ENCODE measurements at places on chromosomes 5 and 9.

DNA sequence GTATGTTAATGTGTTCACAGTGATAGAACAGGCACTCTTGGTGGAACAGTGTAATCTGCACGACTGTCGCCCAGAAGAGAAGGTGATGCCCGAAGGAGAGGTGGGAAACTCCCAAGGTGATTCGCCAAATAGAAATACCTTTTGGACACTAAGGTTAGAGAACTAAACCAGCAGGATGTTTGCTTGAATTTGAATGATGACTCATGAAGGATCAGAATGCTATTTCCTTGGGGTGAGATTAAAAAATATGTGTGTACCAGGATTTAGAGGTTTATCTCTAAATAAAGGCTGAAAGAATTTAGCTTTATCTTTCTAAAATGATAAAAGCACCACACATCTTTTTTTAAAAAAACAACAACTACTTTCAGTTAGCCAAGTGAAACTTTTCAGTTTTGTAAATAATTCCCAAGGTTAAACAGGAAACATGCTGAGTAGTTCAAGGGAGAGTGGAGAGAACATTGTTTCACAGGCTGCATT is 297.4 kb upstream of the TAS2R1 start:
- no peak for DNase-seq

GRCh38 chr5:15566789-15567188 is 66.8 kb downstream of the FBXL7 start:
- no peak for DNase-seq

- no peak for DNase-seq
These were observed 24.0 kb downstream of the CHD1 start for GRCh38 chr5:98904780-98905179.

GRCh38 chr9:104864675-104865104 is 63.3 kb downstream of the ABCA1 start:
- DNase-seq: no peak

GRCh38 chr5:118619823-118620222 is 368.5 kb downstream of the DTWD2 start:
- DNase-seq: no peak

DNA sequence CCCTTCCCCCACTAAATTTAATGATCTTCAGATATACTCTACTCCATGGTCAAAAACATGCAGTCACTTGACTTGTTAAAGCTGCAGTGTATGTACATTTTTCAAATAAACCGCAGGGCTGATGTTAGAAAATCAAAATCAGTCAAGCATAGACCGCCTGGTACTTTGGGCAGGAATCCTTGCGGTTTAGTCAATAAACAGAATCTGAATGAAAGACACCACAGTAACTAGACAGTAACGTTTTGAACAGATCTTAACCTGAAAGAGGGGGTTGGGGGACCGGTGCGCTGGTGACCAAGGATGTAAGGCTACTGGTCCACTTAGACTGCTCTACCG is 188.8 kb downstream of the BNC2 start:
- no peak for DNase-seq

DNA sequence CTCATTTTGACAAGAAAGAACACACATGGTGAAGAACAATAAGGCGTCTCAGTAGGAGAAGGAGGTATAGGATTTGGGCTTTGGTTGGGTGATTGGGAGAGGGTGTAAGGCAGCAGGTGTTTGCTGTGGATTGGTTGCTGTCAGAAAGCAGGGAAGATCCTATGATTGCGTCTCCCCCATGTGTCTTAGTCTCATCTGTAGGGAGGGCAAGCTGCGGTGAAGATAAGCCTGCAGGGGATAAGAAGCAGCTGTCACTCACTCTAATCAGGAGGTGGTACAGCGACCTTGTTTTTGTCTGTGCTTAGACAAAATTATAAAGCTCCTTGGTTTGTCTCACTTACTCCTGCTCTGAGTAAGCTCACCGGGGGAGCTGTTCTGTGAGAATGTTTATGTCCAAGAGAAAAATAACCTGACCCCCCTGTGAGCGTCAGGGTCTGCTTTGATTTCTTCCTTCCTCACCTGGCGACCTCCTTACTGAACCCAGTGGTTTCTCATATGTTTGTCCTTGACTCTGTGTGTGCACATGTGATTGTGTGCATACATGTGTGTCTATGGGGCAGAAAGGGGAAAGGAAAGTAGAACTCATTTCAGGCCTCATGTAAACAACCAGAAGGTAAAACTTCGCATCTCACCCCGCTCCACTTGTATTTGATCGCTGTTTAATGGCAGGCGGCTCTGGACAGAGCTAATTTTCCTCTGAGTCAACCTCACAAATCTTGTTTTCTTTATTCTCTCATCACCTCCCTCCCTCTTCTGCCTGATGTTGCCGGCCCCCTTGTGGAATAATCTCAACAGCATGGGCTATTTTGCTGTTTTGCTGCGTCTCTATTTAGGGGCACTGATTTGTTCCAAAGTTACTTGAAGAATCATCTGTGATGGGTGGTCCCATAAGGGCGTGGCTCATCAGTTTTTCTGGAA is 105.6 kb downstream of the TENT4A start:
- no peak for DNase-seq

- no peak for DNase-seq
These were observed 39.6 kb upstream of the ELL2 start for GRCh38 chr5:96001262-96001661.
